ENCODE measurements at places on chromosomes 5 and 9.

GRCh38 chr9:91836515-91836914 lies 113.5 kb downstream of the ROR2 start:
- DNase-seq: no peak

GRCh38 chr9:85508616-85509015 lies 233.1 kb downstream of the AGTPBP1 start:
- DNase-seq: no peak

DNA sequence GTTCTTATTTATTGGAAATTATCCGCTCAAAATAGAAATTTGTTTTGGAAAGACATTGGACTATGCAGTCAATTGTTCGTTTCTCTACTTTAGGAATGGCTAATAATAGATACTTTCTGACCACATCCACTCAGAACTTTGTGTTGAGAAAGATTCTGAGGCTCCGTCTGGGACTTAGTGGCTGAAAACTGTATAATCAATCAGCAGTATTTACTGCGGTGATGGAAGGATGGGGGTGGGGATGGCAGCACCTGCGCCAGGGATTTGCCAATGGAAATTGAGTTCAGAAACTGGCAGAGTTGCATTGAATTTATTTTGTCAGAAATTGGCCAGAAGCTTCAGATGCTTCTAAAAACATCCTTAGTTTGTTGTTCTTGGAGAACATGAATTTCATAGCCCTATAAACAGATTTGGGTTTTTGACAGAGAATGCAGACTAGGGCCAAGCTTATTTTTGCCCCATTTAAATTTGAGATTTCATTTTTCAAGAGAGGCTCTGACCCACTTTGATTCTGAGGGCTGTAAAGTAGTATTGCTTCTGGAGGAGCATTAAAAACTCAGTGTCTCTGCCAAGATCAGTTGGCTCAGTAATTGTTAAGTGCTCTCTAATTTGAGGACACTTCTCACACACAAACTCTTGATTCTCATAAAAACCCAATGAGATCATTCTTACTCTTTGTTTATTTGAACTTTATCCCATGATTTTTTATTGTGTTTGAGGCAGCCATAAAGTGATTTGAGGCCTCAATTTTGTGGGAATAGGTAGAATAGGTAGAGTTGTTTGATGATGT lies 215.1 kb downstream of the CD180 start:
- no peak for DNase-seq

GRCh38 chr5:171981847-171982246 lies 24.6 kb downstream of the FBXW11 start:
- DNase-seq: no peak

DNA sequence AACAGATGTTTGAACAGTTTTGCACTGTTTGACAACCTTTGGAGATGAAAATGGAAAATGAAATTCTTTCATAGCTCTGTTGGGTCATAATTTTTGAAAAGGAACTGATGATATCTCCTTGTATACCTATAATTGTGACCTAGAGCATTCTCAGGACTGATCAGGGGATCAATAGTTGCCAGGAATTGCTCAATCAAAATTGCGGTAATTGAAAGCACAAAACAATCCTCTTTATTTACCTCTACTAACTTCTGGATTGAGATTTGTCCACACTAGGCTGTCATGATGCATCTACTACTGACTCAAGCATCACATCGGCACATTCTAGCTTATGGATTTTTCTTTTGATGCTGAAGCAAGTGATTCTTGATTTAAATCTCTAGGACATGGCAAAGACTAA lies 4.1 kb upstream of the CNTLN start:
- DNase-seq: no peak

DNA sequence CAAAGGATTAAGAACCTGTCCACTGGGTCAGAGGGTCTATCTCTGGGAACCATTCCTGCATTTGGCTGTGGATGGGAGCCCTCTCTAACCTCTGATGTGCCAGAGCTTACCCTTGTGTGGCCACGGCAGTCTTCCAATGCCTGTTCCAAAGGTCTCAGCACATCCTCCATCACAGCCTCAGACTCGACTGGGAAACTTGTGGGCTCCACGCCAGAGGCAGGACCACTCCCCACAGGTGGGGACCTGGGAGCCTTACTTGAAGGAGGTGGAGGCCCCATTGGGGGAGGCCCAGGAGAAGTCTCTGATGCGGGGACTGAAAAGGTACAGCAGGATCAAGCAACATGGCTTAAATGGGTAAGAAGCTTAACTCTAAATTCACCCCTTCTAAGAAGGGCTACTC lies 4.4 kb downstream of the EIF4EBP3 start:
- no peak for DNase-seq

DNA sequence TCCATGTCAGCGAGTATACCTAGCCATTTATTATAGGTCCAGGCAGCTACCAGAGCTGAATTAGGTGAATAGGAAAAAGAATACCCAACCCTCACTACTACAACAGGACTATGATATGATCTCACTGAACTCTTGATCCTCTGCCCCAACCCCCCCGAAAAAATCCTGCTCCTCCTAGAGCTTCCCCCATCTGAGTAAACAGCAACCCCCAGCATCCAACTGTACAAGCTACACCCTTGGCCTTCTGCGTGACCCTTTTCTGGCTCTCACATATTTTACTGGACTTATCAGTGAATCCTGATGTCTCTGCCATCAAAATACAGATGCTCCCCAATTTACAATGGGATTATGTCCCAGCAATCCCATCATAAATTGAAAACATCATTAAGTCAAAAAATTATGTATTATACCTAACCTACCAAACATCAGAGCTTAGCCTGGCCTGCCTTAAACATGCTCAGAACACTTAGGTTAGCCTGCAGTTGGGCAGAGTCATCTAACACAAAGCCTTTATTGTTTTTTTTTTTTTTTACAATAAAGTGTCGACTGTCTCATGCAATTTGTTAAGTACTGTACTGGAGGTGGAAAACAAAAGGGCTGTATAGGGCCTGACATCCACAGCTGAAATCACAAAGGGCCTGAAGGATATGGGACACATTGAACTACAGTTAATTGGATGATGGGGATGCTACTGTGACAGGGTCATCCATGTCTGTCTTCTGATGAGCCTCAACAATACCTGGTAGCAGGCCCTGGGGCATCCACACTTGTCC lies 128.9 kb upstream of the ERCC6L2 start:
- DNase-seq: no peak

GRCh38 chr5:94312298-94312697 lies 306.1 kb downstream of the KIAA0825 start:
- no peak for DNase-seq

DNA sequence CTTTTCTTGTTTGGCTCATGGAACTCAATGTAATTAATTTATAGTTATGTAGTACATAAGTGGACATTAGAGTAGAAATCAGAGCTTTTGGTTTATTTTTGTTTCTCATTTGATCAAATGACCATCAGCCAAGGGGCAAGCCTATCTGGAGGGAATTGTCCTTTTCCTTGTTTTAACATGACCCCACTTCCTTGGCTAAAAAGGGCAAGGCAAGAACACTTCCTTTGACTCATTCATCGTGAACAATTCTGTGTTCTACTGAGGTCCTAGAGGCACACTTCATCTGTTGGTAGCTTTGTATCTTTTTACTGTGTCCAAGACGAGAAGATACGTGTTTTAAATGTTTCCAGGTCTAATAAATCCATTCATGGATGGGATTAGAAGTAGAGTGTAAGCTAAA lies 148.9 kb downstream of the ARHGEF28 start:
- DNase-seq: no peak

DNA sequence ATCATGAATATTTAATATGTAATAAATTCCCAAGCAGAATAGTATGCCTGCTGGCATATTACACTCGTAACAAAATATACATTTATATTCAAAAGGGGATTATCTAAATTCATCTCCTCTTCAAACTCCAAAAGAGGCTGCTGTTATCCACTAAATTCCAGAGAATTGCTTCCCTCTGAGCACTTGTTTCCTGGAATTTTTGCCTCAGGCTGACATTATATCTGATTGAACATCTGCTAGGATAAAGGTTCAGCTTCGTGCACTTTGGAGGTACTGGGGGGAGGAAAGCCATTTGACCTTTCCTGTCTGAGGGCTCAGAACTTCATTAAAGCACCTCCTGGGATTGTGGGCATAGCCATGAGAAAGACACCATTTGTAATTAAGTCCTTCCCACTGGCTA lies 4.3 kb upstream of the HAPLN1 start:
- DNase-seq: no peak

DNA sequence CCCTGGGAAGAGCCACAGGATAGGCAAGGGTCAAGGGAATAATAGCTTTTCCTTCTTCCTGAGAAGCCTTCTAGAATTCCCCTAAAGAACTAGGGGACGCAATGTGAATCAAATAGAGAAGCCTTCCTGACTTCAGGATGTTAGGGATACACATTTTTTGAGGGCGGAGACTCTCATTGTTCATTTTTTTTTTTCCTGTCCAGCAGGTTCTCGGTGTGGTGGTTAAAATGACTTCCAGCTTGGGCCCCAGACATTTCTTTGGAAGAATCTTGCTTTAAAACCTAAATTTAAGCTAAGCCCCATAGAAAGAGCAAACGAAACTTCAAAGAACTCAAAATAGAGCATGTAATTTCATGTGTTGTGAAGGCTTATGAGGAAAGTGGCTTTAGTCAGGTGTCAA lies 80.8 kb downstream of the IQGAP2 start:
- no peak for DNase-seq

GRCh38 chr5:92653730-92654461 lies 927.1 kb downstream of the NR2F1-AS1 start:
- DNase-seq: no peak

DNA sequence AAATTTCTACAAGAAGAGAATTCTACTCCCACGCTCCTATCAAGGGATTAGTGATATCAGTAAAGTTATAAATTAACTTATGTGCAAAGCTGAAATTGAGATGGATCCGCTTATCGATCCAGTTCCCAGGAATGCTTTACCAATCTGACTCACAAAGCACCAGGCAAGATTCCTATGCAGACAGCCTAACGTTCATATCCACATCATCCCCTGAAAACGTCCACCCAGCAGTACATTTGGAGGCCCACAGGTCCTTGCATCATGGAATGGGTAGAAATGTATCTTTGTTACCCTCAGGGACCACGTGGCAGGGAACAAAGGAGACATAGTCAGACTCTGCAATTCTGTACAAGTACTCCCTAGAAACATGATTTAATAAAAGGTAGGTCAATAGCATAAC lies 147.4 kb downstream of the ESM1 start:
- DNase-seq: no peak

GRCh38 chr5:57358796-57359592 lies 123.6 kb downstream of the ACTBL2 start:
- no peak for DNase-seq

- DNase-seq: no peak
Measured at GRCh38 chr9:108655818-108656217, 200.0 kb downstream of the ACTL7B start.

DNA sequence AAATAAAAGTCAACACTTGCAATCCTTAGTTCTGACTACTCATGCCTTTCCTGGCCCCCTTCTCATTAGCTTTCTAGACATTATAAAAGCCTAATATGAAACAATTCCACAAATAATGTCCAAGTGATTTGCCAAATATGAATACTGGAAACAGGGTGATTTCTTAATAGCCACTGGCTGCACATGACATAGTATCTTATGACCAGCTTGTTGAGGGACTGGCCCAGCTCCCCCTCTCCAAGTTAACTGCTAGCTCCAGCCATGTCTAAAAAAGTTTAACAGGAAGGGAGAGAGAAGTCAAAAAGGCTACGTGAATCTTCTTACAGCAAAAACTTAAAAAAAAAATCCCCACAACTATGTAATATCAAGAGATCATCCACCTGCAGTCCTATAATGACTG lies 1.5 kb downstream of the CERT1 start:
- DNase-seq: no peak

GRCh38 chr5:62964428-62964827 lies 385.8 kb downstream of the LRRC70 start:
- DNase-seq: no peak

DNA sequence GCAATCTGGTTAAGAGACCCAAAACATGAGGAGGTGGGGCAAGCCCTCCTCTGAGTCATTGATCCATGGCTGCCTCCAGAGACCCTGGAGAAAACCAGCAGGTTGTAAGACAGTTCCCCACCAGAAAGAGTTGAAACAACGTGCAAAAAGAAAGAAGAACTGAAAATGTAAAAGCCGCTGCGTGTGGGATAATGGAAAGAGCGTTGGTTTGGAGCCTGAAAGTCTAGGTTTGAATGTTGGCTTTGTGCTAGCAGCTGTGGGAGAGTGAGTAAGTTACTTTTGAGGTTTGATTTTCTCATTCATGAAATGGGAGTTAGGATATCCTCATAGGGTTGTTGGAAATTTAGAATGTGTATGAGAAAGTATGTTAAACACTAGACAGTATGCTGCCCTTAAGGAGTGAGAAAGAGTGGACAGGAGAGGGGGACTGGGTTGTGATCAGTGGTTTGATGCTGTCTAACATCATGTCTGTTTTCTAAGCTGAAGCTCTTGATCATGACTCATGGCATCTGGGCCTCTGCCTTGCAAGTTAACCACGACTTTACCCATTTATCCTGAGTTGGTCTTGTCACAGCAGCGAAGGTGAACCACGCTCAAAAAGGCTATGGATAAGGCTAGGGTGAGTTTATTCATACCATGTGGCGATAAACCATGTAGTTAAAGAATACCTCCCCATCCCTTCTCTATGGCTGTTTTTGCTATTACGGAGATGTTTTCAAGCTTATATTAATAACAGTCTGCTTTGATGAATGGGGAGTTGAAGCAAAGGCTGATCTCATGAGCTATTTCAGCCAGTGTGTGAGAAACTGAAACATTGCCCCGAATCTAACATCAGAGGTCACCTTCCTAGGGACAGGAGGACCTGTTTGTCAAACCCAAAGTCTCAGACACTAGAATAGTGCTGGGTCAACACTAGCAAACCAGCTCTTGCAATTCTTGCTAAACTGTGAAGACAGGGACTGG lies 41.3 kb downstream of the ZNF366 start:
- no peak for DNase-seq

- no peak for DNase-seq
Measured at GRCh38 chr5:133265720-133266526, 214.1 kb downstream of the HSPA4 start.

GRCh38 chr5:38831909-38832308 lies 13.9 kb upstream of the OSMR start:
- peak; percentile 36 for DNase-seq

GRCh38 chr5:660491-661030 lies 32.6 kb downstream of the TPPP start:
- no peak for DNase-seq

GRCh38 chr9:133629221-133630110 lies 6.7 kb upstream of the DBH start:
- DNase-seq: no peak

Measured in NCI-H2081 (cell line).